ENCODE measurements at places on chromosomes 13 and 19.

DNA sequence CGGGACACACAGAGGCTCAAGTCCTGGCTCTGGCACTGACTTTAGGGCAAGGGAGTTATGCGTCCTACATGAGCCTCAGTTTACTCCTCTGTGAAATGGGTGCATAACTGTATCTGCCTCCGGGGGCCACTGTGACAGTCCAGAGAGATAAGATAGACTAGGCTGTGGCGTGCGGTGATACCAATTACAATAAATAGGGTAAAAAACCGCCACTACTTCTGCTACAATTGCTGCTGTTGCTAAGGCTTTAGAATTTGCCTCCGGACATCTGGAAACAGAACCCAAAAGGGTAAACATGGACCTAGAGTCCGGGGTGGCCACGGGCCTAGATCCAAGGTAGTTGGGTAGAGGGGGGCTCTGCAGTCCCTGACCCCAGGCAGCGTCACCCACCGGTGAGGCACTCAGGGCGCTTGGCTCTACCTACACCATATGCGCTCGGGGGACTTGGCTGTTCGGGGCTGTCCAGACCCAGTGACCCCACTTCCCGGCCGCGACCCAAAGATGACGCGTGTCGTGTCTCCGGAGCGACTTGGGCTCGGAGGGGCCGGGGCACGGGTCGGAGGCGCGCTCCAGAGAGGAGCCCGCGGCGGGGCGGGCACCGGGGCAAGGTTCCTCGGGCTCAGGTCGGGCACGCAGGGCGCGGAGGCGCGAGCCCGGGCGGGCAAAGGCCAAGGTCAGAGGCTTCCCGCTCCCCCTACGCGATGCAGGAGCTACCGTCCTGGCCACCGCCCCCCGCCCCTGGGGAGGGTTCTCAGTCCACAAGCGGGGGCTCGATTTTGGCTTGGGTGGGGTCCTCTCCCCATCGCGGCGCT is 1.1 kb downstream of the INSR start:
- DNase-seq: no peak

DNA sequence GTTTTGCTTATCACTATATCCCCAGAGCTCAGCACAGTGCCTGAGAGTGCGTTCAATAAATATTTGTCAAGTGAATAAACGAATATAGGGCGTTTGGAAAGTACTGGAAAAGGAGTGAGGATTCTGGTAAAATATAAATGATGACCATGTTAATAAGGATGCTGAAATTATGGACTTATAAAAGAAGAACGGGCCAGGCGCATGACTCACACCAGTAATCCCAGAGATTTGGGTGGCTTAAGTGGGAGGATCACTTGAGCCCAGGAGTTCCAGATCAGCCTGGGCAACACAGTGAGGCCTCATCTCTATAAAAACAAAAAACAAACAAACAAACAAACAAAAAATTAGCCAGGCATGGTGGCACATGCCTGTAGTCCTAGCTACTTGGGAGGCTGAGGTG is 198.1 kb downstream of the VWA8 start:
- DNase-seq: no peak

- no peak for DNase-seq
These were observed 254.8 kb downstream of the LHFPL6 start for GRCh38 chr13:39347926-39348901.

- no peak for DNase-seq
These were observed 101.3 kb upstream of the SOX1 start for GRCh38 chr13:111965466-111966214.

GRCh38 chr19:6556480-6557195 is 25.8 kb downstream of the TNFSF9 start:
- DNase-seq: no peak

DNA sequence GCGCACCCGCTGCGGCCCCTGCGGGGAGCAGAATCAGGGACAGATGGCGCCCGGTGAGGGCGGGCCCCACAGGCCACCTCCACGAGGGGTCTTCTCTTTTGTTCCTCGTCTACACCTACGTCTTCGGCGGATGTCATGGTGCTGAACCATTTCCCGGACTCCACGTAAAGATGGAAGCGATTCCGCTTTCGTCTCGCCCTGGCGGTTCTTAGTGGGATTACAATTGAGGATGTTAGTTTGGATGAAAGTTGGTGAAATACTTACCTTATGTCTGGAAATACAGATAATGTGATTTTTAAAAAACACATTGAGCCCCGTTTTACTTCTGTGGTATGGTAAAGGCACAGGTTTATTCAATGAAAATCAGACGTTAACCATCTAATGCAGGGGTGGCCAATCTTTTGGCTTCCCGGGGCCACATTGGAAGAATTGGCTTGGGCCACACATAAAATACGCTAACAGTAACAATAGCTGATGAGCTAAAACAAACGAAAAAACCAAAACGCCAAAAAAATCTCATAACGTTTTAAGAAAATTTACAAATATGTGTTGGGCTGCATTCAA is 1.4 kb upstream of the ZMYM5 start:
- no peak for DNase-seq

DNA sequence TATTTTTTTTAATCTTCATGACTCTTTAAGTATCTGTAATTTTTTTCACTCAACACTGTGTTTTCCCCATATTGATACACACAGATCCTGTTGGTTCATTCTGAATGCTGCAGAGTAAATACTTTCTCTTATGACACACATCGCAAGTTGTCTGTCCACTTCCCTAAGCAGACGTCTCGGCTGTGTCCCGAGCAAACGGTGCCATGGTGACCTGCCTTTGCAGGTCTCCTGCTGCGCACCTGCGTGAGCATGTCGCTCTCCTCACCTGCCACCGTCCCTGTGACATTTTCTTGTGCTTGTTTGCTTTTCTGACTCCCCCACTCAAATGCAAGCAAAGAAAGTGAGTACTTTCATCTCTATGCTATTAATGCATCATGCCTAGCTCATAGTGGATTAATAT is 57.8 kb downstream of the CCDC70 start:
- no peak for DNase-seq

GRCh38 chr19:55477905-55478304 is 1.5 kb downstream of the ZNF628 start:
- DNase-seq: no peak
